ENCODE measurements at places on chromosomes 6 and 20.

DNA sequence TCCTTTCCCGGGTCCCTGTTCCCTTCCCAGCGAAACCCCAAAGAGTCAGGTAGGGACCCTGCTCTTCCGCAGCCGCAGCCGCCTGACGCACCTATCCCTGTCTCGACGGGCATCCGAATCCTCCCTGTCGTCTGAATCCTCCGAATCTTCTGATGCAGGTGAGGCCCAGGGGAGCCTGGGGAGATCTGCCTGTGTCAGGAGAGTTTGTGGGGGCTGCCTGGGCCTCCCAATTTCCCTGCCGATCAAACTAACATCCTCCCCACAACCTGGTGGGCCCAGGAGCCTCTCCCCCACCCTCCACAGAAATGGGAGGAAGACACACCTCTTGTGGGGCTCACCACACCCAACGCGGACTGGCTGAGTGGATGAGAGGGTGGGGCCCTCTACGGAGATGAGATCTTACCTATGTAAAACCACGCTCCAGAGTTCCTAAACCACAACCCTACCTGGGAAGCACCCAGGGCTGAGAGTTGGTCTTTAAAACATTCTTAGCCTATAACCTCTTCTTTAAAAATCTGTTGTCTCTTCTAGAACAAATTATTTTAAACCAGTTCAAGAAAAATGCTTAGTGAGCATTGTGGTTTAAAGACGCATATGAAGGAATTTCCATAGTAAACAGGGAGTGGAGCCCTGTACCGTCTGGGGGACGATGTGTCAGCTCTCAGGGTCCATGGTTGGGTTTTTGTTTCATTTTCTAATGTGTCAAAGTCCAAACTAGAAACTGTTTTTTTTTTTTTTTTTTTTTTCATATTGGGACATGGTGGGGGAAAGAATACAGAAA is 1.7 kb downstream of the CDC25B start:
- no peak for DNase-seq

GRCh38 chr6:30258204-30258603 is 45.0 kb upstream of the TRIM26 start:
- no peak for DNase-seq

GRCh38 chr6:138406443-138406842 is 2.4 kb downstream of the HEBP2 start:
- DNase-seq, result no peak

GRCh38 chr6:117072134-117072533 is 193.2 kb upstream of the VGLL2 start:
- DNase-seq, result no peak

DNA sequence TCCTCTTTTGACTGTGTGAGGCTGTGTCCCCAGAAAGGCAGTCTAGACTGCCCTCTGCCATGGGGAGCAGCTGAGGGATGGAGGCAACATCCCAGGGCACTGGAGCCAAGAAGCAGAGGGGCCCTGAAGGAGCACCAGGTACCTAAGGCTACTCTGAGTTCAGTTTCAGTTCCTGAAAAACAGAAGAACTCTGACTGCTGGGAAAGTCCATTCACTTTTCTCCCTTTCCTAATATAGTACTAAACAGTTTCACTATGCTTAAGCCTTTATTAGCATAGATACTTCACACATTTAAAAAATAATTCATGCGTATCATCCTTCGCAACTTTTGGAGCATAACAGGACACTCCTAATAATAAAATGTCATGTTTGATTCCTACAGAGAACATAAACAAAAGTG is 130.0 kb downstream of the FOXC1 start:
- DNase-seq, result no peak

DNA sequence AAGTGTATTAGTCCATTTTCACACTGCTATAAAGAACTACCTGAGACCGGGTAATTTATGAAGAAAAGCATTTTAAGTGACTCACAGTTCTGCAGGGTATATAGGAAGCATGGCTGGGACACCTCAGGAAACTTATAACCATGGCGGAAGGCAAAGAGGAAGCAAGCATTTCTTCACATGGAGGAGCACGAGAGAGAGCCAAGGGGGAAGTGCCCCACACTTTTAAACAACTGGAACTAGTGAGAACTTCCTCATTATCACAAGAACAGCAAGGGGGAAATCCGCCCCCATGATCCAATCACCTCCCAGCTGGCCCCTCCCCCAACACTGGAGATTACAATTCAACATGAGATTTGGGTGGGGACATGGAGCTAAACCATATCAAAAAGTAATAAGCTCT is 28.3 kb upstream of the B3GAT2 start:
- DNase-seq, result no peak

- no peak for DNase-seq
These were observed 58.7 kb upstream of the SULF2 start for GRCh38 chr20:47843886-47844567.

GRCh38 chr6:45047573-45047972 is 280.6 kb upstream of the RUNX2 start:
- DNase-seq, result no peak

GRCh38 chr20:61886721-61887595 is 178.7 kb downstream of the TAF4 start:
- no peak for DNase-seq

GRCh38 chr6:501891-502601 is 110.5 kb downstream of the IRF4 start:
- DNase-seq, result peak; percentile 42

GRCh38 chr6:17352302-17352701 is 41.1 kb upstream of the CAP2 start:
- DNase-seq, result no peak

- DNase-seq, result no peak
These were observed 409.9 kb upstream of the SPTLC3 start for GRCh38 chr20:12598894-12599293.

DNA sequence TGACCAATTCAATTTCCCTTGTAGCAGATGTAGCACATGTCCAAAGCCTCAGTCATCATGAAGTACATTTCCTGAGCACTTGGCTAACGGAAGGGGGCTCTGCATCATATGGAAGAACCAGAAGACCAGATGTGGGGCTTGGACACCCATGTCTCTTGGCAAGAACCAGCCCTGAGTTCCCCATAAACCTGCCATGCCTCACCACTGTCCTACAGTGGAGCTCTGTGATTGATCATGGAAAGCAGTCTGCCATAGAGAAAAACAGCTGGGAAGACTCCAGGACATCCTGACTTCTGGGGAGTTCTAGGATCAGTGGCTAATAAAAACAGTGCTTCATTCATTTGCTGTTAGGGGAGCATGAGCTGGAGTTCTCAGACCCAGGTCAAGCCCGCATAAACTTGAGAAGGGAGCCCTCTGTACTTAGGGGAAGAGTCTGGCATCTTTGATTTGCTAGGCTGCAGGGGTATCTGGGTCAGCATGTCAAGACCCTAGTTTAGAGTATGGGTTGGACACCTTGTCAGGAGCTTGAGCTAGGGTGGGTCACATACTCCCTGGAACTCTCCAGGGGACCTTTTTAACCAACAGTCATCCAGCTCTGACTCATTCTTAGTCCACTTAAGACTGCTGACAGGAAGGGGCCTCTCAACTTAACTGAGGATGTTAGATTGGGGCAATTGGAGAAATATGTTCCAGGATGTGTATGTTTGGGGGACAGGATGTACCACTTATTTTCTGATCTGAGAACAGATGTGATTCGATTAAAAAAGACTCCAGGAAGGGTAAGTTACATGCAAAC is 26.3 kb upstream of the TRAM2 start:
- no peak for DNase-seq

DNA sequence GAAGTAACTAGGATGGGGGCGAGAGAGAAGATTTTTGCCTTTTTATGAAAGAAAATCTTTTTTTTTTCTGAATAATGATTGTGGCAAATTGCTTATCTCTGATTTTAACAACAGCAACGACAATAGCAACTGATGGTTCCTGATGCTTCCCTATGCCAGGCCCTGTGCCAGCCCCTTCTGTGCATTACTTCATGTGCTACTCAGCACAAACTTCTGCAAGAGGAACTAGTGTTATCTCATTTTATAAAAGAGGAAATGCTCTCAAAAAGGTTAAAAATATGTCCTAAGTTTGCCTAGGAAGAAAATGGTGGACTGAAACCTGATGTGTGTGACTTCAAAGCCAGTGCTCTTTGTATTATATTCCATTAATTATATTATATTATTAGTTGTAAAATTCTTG is 74.0 kb upstream of the RALGAPA2 start:
- DNase-seq, result no peak

DNA sequence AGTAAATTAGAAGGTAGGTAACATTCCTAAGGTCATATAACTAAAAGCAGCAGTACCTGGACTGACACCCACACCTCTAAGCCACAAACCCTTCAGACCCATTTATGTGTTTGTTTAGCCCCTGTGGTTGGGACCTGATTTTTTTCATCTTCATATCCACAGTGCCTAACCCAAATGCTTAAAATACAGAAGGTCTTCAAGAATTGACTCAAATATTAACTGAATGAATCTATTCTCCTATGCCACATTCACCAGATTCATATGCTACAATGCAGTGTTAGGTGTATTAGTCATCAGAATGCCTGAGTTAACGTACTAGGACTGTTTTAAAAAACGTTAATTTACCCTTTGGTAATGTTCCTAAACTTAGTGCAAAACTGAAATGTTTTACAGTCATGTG is 124.8 kb downstream of the AHI1 start:
- no peak for DNase-seq

- DNase-seq, result no peak
These were observed 34.2 kb downstream of the PROKR2 start for GRCh38 chr20:5282561-5282960.

GRCh38 chr6:53436526-53437303 is 88.0 kb upstream of the ELOVL5 start:
- DNase-seq, result no peak

GRCh38 chr6:28658475-28659249 is 133.0 kb downstream of the GPX5 start:
- DNase-seq, result no peak

- no peak for DNase-seq
These were observed 1190.5 kb upstream of the EYS start for GRCh38 chr6:66897576-66897975.

GRCh38 chr6:37514837-37515236 is 15.1 kb upstream of the CCDC167 start:
- no peak for DNase-seq

GRCh38 chr20:10646886-10647420 is 26.8 kb downstream of the JAG1 start:
- DNase-seq, result no peak

- DNase-seq, result no peak
These were observed at the start of gene TTBK1 for GRCh38 chr6:43242908-43243663. Gene TTBK1, plus strand, starts transcription at chr6:43243481. Its CDS starts 3,180 bp downstream, at chr6:43246661.

DNA sequence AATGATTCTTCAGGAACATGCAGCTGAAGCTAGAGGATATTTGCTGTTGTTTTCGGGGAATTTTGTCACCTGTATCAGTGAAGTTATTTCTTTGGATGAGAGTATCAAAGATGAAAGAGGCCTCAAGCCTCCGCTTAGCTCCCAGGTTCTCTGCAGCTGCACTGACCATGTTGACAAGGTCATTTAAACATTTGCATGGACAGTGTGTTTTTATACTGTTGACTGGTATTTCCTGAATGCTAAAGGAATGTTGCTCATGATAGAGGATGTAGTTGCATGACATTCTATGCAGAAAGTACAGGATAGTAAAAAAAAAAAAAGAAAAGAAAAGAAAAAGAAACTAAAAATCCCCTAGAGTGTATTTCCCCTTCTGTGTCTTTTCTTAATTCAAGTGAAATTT is 165.6 kb upstream of the LAMP5 start:
- no peak for DNase-seq

- DNase-seq, result no peak
These were observed 361.9 kb downstream of the BCKDHB start for GRCh38 chr6:80468398-80468797.

GRCh38 chr6:8860671-8861070 is 425.3 kb upstream of the SLC35B3 start:
- DNase-seq, result no peak

- DNase-seq, result no peak
These were observed 129.5 kb downstream of the LRRC1 start for GRCh38 chr6:53924277-53924676.

- no peak for DNase-seq
These were observed 32.5 kb downstream of the ZFAND3 start for GRCh38 chr6:37851997-37852524.

- no peak for DNase-seq
These were observed 130.6 kb upstream of the C6orf118 start for GRCh38 chr6:165439928-165440554.

- no peak for DNase-seq
These were observed 345.6 kb downstream of the CDC5L start for GRCh38 chr6:44733126-44733525.

- DNase-seq, result no peak
These were observed 101.8 kb upstream of the DST start for GRCh38 chr6:56744528-56744927.

DNA sequence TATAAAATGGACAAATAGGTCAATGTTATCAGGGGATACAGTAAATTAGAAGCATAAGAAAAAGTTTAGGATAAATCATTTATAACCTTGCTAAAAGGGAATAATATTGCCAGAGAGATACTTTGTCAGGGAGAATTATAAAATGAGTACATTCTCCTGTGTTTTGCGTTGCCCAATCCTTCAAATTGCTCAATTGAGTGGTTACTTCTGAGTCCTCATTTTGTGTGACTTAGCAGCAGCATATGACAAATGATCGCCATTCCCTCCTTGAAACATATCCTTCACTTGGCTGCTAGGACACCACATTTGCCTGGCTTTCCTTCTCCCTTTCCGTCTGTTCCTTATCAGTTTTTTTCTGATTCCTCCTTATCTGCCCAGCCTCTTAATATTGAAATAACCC is 106.7 kb upstream of the FLRT3 start:
- no peak for DNase-seq

- no peak for DNase-seq
These were observed 120.6 kb upstream of the NXT1 start for GRCh38 chr20:23229989-23230388.

DNA sequence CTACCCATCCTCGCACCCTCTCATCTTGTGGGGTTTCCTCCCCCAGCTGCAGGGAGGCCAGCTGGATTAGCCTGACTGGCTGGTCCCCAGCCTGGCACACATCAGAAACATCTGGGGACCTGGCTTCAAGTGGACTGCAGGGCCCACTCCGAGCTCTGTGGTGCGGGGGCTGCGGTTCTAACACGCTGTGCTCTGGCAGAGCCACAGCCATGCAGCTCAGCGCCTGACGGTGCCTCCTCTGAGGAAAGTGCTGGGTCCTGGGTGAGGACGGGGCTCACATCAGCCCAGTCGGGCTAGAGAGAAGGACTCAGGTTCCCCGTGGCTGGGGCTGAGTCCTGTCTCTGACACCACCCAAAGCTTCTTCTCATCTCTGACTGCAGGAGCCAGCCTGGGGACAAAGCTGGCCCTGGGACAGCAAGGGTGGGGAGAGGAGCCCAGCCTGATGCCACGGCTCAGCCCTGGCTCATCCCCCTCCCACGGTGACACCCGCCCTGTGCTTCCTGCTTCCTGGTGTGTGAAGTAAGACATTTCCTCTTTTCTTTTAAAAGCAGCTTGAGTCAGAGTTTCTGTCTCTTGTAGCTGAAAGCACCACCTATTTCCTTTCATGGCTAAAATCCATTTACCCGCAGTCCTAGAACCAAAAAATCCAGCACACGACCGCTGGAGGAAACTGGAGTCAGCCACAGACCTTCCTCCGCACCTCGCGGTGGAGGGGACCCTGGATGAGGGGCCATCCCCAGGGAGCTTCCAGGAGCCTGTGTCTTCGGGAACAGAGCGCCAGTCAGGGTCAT is 127.4 kb upstream of the AFDN start:
- DNase-seq, result peak; percentile 15

- DNase-seq, result no peak
These were observed 76.0 kb downstream of the ADTRP start for GRCh38 chr6:11702500-11703130.

- no peak for DNase-seq
These were observed 81.7 kb downstream of the COL9A1 start for GRCh38 chr6:70221025-70221714.
